NCI-H1930 (cell line): ENCODE measurements at places on chromosomes 13 and 19.

DNA sequence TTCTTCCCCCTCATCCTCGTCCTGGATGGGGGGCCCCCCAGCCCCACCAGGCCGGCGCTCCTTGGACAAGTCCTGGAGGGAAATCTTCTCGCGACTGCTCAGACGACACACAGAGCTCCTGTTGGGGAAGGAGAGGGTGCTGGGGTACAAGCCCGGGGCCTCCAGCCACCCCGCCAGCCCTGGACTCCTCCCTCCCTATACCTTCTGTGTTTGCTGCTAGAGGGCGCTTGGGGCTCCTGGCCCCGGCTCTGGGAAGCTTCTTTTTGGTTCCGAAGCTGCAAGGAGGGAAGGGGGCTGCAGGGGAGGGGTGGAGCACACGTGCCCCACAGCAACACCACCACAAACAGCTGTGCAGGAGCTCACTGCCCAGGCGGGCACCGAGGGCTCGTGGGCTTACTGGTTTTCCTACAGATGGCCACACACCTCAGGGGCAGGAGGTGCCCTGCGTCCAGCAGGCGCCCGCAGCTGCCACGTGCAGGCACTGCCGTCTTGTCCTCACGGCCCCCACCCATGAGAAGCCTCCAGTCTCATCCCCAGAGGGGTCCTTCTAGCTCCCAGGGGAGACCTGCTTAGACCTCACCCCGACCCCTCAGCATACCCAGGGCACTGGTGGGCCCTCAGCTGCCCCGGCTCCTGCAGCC, 20.5 kb downstream of the EPS8L1 start:
- DNase-seq: no peak

- no peak for DNase-seq
Observed at GRCh38 chr19:43407416-43408005, 7.2 kb upstream of the TEX101 start.

DNA sequence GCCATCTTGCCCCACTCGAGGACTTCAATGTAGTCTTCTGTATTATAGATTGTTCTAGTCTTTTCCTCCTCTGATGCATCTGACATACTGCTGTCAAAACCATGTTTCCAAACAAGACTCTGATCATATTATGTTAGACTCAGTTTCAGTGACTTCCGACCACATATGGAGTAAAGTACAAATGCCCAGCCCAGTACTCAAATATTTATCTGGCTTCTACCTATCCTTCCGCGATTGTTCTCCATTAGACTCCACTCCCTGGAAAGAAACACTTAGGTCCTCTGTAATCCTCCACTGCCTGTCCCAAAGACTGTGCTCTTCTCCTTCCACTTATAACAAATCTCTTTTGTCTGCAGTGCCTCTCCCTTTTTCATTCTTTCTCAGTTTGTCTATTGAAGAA, 439.5 kb downstream of the EFNB2 start:
- no peak for DNase-seq

DNA sequence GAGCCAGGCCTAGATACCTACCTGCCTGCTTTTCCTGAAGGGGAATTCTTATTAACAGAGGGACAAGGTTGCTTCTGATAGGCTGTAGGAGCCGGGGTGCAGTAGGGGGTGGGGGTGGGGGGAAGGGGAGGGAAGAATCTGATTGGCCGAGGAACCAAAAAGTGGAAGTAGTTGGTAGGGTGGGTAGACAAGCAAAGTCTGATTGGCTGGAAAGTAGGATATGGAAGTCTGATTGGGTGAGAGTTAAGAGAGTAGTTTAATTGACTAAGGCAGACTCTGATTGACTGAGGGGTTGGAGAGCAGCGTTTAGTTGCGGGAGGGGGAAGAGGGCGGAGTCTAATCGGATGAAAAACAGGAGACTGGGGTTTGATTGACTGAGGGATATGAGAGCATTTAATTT, 9.4 kb upstream of the CYP4F22 start:
- DNase-seq: no peak

- no peak for DNase-seq
Observed at GRCh38 chr13:20054586-20054985, 96.1 kb downstream of the ZMYM2 start.
